ENCODE measurements at places on chromosomes 6 and 20.

GRCh38 chr6:88119769-88120168 is 46.4 kb downstream of the CNR1 start:
- DNase-seq: no peak

DNA sequence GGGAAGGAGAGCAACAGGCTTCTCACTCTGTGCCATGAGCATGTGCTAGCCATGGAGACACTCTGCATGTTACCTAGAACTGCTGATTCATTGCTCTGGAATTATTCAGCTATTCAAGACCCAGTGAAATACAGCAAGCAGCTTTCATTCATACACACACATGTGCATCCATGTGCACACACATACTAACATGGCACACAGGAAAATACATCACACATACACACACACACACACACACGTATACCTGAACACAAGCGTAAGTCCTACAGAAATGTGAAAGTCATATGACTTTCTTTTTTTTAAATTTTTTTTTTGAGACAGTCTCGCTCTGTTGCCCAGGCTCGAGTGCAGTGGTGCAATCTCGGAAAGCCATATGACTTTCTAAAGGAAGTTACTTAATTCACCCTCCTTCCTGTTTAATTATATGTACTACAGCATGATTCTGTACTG is 108.2 kb upstream of the NFATC2 start:
- no peak for DNase-seq

DNA sequence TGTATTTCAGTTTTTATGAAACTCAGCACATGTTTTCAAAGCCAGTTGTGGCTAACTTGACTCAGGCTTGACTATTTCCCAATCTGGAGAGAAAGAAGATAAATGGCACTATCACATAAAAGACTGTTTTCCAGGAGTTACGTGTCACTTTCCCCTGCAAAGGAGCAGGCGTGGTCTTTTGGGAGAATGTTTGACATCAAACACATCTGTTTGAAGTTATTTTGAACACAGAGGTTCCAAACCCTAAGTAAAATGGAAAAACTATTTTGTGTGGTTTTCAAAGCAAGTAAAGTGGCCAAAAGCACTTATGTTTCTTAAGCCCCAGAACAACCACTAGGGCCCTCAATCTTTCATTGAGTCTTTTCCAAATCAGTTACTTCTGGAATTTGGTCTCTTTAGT is 89.7 kb downstream of the FOXF2 start:
- no peak for DNase-seq

DNA sequence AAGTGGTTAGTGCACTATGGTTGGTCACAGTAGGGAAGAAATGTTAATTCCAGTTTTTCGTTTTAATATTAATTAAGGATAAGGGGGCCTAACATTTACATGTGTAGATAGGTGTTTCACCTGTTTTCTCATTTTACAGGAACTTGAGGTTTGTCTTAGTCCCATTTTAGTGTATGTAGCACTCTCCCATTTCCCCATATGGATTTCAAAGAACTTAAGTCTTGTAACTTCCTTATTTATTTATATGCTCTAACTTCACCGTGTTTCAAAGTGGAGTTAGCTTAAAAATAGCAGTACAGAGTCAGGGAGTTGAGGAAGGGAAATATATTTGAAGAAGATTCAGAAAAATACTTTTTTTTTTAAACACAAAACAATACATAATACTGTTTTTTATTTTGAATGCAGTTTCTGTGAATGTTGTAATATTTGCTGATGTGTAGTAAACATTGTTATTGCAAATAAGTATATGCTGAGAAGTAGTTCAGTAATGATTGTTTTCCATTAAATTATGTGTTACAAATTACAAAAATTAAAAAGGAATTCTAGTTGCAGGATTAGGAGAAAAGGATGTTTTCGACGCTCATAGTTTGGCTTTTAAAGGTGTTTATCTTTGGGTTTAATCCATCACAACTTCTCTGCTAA is 3.5 kb downstream of the SCAF8 start:
- no peak for DNase-seq

DNA sequence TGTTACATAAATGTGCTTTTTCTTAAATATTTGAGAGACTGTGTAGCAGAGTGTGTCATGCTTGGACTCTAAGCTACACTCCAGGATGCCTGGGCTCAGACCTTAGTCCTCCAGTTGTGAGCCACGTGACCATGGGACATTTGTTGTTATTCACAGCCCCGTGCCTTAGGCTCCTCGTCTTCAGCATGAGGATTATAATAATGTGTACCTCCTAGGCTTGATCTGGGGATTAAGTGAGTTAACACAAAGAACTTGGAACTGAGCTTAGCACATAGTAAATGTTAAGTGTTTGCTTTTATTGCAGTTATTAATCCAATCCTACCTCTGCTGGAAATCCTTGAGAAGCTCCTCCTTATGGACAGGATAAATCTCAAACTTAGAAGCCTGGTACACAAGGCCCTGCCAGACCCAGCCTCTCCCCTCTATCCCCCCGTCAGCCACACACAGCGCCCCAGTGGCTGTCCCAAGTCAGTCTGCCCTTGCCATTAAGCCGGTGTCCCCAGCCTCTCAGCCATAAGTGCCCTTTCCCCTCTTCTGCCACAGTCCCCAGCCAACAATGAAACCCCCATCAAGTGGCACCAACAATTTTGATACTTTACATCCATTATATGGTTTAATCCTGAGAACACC is 177.5 kb downstream of the TMEM242 start:
- DNase-seq: no peak

DNA sequence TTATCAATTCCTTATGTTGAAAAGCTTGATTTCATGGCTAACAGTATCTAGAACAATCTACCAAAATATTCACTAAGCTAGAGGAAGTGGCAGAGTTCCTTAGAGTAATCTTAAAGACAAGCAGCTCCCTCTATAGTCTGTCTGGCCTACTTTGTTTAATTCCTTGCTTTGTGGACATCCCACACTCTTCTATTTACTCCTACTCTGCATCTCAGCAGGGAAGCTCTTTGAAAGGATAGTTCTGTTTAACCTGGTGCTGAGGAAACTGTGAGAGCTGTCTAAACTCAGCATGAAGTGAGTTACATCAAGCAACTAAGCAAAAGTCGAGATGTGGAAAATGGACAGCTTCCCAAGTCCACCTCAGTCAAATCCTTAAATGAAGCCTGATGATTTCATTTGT is 4.3 kb downstream of the REV3L start:
- no peak for DNase-seq

- DNase-seq: no peak
These were observed 27.3 kb upstream of the GRM4 start for GRCh38 chr6:34172961-34173775.

- DNase-seq: no peak
These were observed 81.2 kb upstream of the HDAC2 start for GRCh38 chr6:114052141-114052540.

DNA sequence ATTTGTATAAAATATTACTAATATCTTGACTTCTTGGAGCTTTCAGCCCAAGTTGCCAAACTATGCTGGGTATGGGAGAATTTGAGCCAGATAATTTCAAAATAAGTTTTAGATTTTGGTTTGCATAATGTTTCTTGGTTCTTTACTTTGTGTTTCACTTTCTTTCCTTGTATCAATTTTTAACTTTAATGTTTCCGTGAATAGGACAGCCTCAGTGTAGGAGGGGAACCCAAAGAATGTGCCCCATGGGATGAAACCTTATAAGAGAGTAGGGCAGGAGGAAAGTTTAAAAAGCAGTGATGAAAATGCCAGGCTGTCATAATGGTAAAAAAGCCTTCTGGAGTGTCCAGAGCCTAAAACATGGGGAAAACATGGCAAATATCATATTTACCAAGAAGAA is 252.4 kb upstream of the IRAK1BP1 start:
- DNase-seq: no peak

- no peak for DNase-seq
These were observed 6.9 kb downstream of the BCL2L1 start for GRCh38 chr20:31715766-31716165.

GRCh38 chr20:24487648-24488047 is 18.2 kb downstream of the SYNDIG1 start:
- no peak for DNase-seq

DNA sequence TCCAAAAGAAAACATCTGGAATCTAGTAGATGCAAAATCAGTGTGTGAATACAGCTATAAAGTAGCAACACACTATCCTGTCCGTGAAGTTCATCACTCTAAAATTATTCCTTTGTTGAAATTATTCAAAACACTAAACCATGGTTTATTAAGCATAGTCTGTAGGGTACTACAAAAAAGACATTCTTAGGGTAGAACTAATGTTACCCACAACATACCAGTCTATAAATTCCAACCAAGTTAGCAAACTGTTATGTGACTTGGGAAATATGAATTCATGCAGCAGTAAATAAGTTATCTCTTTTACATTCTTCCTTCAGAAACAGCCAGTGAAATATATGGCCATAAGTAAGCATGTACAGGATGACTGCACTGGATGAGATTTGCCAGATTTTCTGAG is 580.3 kb upstream of the ADGRB3 start:
- DNase-seq: no peak

DNA sequence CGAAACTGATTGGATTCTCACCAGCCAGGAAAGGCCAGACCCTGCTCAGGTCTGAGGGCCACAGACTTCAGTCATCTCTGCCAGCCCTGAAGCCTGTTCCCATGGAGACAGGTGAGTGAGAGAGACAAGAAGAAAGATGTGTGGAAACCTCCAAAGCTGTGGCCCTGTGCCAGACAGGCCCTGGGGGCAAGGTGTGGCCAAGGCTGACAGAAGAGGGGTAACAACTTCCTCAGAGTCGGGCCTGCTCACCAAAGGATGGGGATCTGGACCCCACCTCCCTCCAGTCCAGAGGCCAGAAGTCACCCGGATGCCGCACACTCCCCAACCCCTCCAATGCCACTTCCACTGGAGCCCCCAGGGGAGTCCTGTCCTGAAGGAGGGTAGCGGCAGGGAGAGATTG is 73.6 kb downstream of the MDGA1 start:
- DNase-seq: no peak

DNA sequence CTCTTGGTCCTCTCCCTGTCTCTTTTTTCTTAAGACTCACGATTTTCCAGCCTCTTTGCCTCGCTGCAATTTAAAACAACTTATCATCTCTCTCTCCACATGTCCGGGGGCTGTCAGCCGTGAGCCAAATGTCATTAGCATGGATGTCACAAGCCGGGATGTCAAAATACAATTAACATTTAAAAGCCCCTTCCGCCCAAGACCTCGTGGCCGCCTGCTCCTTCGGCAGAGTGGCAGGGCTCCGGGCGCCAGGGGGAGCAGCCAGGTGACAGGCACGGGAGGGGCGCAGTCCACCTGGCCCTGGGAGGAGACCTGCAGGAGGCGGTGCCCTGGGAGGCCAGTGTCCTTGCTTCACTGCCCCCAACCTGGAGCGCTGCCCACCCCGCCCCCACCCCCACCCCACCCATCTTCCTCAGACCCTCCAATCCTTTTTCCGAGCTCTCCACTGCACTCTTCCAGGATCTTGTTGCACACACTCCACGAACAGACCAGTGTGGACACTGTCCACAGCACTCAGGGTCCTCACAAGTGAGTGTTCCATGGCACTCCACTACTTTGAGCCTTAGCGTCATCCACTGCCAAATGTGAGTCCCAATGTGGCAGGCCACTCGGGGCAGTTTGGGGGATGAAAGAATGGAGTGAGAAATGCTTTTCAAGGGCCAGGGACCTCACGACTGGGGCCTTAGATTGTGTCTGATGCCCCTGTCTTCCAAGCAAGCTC is 5.6 kb upstream of the GRM4 start:
- DNase-seq: no peak

DNA sequence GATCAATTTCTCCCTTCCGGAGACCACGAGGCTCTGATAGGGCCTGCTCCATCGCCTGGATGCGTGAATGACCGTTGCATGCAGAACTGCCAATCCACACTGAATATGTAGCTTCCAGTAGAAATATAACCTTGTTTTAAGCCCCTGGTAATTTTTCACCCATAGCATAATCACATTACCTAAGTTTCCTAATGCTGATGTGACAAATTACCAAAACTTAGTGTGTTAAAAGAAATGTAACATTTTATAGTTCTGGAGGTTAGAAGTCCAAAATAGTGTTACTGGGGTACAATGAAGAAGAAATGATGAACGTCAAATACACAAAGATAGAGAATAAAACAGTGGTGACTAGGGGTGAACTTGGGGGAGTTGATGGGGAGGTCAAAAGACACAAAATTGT is 22.0 kb upstream of the SIRPD start:
- no peak for DNase-seq

DNA sequence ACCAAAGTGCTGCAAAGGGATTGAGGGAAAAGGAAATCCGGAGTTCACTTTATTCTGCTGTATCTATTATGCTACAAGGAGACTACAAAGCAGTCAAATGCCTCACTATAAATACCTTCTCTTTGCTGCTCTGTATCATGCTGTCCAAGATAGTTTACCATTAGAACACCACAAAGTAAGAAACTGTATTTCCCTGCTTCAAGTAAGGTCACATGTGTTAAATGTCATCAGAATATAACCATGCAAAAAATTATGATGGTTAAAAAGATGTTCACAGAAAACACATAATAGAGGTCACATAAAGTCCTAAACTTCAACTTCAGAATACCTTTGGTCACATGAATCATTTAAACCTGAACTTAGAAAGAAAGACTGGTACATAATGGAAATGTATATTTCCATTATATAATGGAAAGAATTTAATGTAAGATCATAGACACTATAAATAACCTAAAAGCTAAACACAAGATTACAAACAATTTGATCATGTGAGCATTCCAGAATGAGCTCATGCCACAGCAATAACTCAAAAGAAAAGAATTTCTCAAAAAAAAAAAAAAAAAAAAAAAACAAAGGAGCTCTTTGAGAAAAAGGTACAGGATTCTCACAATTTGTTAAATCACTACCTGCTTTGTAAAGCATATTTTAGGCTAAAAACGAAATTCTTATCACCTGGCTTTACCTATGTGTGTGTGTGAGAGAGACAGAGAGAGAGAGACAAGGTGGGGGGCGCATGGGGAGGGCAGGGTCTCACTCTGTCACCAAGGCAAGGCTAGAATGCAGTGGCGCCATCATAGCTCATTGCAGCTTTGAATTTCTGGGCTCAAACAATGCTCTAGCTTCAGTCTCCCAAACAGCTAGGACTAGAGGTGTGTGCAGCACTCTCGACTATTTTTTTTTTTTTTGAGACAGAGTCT is 58.7 kb downstream of the KIF13A start:
- no peak for DNase-seq

GRCh38 chr6:170260686-170261085 is 30.2 kb downstream of the DLL1 start:
- no peak for DNase-seq

DNA sequence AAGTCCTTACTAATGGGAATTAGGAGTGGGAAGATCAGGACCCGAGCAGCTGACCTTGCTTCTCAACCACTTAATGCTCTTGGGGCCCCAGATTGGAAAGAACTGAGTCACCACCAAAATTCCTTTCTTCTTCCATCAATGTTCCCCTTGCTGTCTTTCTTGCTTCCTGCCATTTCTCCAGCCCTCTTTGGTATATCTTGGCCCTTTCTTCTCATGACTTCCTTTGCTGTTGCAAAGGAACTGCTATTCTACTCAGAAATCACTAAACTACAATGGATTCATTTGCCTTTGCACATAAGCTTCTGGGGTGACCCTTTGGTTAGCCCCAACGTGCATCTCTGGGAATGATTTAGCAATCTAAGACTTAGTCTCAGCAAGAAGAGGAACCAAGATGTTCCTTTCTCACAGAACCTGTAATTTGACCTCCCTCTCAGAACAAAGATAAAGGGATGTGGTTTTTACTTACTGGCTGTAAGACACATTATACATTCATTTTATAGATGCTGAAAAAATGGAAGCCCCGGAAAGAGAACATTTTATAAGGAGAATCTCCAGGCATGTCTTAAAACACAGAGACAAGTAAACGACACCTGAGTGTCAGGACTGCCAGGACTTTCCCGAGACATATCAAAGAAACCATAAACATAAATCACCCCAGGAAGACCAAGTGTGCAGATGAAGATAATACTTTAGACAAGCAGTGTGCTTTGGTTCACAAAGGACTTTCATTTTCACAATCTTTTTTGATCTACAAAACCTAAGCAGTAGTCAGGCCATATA is 99.0 kb upstream of the TNFAIP3 start:
- DNase-seq: no peak

Data from cortex of kidney (tissue), 1 donor.